Foreskin fibroblast (primary cell): ENCODE measurements at places on chromosomes 3 and 15.

GRCh38 chr3:171783086-171783485 is 27.2 kb downstream of the PLD1 start:
- DNase-seq, result no peak

DNA sequence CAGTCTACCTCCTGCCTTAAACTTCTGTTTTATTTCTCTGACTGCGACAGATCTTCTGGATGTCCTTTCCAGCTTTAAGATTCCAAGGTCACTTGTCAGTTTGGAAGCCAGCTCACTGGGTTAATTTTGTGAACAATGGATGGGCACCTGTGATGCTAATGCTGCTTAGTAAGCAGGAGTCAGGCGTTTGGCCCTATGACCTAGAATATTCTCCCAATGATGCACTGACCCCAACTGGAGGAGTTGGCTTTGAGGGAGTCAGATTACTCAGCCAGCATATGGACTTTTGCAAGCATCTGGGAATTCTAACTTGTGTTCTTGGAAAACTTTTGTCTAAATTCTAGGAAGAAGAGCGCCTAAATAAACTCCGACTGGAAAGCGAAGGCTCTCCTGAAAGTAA is 28.1 kb downstream of the HACD3 start:
- peak; percentile 91 for DNase-seq

- DNase-seq, result no peak
These were observed 7.3 kb downstream of the CYP19A1 start for GRCh38 chr15:51331141-51331540.

DNA sequence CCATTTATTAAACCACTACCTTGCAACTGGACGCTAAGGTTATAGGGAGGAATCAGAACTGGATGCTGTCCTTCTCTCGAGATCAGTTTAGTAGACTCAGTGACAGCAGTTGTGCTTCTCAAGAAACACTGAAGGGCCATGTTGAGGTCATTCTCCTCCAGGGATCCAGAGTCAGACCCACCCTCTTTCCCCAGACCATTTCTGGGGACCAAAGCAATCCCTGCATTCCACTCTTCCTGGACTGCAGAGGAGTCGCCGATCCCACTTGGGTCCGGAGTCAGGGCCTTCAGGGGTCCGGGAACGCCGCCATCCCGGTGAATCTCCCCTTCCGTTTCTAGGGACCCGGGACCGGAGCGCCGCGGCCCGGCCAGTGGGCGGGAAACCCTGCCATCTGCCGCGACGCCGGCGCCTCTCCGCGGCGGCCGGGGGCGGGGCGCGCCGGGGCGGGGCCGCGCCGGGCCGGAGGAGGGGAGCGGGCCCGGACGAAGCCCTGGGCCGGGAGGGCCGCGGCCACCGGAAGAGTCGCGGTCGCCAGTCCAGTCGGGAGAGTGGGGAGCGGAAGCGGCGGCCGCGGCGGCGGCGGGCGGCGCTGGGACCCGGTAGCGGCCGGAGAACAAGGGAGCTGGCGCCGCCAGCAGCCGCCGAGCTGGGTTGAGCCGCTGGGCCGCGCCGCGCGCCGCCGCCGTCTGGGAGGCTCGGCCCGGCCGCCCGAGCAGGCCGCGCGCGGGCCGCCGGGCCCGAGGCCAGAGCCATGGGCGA is at the start of gene DVL3:
TSS of gene DVL3 (plus strand) at position 493 of the 759 bp plus-strand sequence. CDS start at position 752, 259 bp downstream.
- DNase-seq, result peak; percentile 66

DNA sequence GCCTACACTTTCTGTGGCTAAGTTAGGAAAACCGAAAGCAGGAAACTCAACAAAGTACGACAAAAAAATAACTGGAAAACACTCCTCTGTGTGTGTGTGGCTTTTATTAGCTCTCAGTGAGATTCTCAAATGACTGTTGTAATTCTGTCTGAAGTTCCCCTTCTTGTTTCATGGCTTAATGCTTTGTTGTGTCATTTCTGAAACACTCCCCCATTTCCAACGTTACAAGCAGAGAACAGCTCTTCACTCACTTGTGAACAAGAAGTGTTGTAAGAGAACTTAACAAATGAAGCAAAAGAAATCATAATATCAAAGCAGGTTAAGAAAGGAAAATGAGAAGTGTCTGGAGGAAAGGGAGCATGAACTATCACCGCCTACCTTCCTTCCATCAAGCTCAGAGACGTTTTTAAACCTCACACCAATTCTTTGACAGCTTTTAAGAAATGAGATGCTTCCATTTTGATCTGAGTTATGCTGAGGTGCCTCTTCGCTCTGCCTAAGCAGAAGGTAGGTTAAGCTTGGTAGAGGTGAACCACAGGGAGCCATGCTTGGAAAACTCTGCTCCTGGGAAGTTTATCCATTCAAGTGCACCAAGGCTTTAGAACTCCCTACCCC is 12.4 kb upstream of the SEC62 start:
- no peak for DNase-seq

DNA sequence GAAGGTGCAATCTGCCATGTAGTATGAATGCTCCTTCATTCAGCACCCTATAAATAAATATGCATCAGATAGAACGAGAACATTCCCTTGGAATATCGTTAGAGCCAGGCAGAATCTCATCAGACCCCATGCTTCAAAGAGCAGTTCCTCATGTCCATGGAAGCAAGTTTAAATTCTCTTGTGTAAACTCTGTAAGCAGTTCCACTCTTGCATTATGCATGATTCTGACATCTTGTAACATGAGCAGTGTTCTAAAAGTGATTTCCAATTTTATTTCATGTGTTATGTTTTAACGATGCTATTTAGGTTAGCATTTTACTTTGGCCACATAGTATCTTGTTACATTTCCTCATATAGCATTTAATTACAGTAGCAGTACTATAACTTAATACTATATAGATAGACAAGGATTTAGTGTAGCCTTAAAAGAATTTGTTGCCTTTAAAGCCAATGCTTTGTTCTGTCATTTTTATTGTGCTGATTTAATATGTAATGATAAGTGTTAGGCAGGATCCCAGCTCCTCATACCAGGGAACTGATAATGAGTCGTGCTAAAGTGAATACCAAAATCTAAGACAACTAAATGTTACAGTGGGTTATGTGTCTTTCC is 161.2 kb upstream of the NECTIN3 start:
- no peak for DNase-seq

DNA sequence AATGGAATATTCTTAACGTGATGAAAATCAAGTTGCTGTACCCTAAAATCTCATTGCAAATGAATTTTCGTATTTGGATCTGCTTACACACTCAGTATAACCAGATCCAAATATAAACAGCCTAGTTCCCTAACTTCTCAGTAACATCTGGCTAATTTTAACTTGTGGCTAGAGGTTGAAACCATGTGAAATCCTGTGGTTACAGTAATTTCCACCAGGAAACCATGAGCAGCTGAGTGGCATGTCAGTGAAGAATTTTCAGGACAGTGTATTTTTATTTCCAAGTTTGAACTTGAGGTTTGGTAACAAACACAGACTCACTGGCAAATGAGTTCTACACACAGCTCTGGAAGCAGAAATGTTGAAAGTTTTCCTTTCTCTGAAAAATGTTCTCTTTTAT is 754.1 kb downstream of the NR2F2 start:
- no peak for DNase-seq

DNA sequence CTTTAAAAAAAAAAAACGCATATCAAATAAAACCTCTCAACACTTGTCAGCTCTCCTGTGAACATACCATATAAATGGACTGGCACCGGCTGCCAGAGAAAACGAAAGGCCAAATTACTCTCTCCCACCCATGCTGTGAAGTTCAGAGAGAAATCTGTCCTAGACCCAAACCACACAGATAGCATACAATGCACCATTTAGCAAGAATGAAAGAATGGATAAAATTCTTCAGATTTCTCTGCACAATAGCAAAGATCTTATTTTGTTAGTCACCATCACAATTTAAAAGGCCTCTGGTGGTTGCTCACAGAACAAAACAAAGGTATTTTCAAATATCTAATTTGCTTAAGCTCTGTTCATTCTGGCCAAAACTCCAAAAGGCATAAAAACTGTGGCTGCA is 93.9 kb upstream of the BHLHE40 start:
- no peak for DNase-seq

- no peak for DNase-seq
These were observed 22.4 kb upstream of the ARHGEF3 start for GRCh38 chr3:56823984-56824703.

DNA sequence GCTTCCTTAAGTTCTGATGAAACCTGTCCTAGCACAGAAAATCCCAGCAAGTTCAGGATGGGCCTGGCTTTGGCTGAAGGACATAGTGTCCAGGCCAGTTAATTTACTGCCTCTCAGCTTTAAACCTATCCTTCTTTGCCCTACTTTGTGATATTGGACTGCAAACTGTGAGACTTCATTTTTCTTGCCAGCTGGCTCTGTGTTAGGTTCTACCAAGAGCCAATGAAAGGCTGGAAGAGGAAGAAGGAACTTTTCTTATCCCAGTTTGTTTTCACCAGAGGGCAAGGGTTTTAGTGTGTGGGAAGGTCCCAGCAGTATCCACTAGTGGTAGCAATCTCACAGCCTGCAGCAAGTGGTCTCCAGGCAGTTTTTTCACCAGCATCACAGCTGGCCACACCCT is 18.2 kb downstream of the DCUN1D1 start:
- no peak for DNase-seq

DNA sequence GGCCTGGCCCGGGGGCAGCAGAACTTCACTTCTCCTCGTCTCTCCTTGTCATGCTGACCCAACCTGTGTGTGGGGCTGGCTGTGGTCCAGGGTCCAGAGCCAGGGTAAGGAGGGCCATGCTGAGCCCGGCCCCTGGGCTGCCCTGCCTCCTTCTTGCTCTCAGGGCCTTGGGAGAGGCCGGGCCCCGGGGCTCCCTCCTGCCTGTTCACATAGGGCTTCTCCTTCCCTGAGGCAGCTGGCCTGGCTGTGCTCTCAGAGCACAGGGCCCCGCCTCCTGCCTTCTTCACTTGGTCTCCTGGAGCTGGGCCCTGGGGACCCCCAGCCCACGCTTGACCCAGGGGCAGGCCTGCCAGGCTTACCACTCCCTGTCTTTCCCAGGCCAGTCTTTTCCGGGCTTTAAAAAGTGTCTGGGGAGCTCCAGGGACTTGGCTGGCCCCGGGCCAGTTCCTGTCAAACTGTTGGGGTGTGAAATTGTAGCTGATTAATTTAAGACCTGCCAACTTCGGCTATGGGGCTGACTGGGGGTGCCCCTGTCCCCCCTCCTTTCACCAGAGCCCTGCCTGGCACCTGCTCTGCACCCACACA is 11.8 kb downstream of the PLXNA1 start:
- DNase-seq, result peak; percentile 37

GRCh38 chr3:102664126-102664525 is 229.3 kb downstream of the ZPLD1 start:
- DNase-seq, result no peak

- no peak for DNase-seq
These were observed 2.7 kb downstream of the MSL2 start for GRCh38 chr3:136193278-136194054.

DNA sequence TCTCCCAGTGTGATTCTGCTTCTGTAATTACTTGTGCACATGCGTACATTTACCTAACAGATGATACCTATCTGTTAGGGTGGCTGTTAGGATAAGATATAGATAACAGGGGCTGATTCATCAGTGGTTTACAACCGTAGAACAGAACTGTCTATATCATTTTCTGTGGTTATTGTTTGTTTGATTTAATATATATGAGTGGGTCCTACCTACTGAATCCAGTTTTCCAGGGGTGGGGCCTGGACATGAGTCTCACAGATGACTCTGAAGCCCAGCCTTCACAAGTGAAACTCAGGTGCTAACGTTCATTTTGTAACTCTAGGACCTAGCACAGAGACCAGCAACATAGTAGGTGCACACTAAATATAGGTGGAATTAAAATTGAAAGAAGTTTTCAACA is 10.4 kb upstream of the ACAP2 start:
- no peak for DNase-seq

- no peak for DNase-seq
These were observed 46.8 kb downstream of the PRICKLE2 start for GRCh38 chr3:64178419-64178818.

DNA sequence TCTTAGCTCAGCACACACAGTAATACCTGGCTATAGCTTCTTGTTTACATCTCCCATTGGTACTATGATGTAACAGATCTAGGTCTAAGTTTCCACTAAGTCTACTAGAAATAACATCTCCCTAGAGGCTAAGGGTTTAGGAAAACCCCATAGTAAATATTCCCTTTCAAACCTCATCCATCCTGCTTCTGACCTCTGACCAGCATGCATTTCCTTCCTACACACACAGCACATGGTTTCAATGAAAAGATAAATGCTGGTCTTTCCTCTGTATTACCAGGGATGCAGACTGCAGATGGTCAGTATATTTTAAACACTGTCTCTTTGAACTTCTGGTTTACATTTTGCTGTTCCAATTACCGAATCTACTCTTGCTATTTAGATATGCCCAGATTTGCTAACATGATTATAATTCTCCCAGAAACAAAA is 96.6 kb downstream of the EFL1 start:
- DNase-seq, result peak; percentile 72

DNA sequence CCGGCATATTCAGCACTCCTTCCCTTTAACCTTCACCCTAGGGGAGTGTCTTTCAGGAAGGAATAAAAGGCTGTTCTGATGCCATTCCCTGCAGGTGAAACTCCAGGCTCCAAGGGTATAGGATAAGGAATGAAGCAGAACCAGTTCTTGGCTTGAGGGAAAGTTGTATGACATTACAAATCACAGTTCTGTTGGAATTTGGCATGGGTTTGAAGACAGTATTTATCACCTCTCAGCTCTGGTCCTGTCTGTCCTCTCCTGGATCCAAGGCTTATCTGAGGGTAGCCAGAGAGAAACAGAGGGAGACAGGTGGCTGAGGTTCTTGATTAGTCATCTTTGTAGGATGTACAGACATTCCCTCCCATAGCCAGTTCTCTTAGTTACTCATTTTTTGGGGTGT is 37.1 kb downstream of the RAB11A start:
- DNase-seq, result no peak

DNA sequence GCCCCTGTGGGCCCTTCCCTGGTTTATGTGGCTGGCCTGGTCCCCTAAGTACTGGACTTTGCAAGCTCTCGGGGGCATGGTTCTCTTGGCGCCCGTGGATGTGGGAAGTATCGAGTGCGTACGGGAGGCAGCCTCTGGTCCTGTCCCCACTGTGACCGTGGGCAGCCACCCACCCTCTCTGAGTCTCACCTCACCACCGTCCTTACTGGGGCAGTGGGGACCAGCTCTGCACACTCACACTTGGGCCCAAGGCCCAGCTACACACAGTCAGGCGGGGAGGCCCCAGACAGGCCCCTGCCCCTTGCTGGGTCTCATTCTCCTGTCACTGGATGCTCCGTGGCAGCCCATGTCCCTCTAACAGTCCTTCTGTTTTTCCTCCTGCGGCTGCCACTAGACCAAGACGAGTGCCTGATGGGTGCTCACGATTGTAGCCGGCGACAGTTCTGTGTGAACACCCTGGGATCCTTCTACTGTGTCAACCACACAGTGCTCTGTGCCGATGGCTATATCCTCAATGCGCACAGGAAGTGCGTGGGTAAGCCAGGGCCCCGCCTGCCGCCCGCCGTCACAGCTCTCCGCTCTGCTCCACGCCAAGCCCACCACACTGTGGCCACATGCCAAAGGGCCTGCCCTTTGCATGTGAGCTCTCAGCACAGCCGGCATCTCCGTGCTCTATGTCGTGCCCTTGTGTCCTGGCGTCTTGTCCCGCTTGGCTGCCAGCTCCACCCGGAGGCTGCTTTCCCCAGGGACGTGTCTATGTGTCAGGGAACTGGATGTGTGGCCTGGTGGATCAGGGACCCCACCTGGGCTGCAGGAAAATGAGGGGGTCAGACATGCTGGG is 72.7 kb downstream of the FBLN2 start:
- peak; percentile 18 for DNase-seq
